ENCODE measurements at places on chromosomes 7 and 10. TPM values are rescaled to one million over a fixed set of nuclear protein-coding genes. Genes with fewer than 3 reads are reported as not detected.
A peak's percentile ranks its signal among the peaks of the same experiment; 100 is the strongest.

Gene THSD7A
- total RNA-seq = not detected

Gene CALD1
- total RNA-seq = 202 TPM

Gene CYP3A4
- 0.11 TPM for total RNA-seq

Gene WDR11
- 27.7 TPM for total RNA-seq

Gene EMX2
- total RNA-seq = not detected

Gene BLNK
- 0.13 TPM for total RNA-seq

DNA sequence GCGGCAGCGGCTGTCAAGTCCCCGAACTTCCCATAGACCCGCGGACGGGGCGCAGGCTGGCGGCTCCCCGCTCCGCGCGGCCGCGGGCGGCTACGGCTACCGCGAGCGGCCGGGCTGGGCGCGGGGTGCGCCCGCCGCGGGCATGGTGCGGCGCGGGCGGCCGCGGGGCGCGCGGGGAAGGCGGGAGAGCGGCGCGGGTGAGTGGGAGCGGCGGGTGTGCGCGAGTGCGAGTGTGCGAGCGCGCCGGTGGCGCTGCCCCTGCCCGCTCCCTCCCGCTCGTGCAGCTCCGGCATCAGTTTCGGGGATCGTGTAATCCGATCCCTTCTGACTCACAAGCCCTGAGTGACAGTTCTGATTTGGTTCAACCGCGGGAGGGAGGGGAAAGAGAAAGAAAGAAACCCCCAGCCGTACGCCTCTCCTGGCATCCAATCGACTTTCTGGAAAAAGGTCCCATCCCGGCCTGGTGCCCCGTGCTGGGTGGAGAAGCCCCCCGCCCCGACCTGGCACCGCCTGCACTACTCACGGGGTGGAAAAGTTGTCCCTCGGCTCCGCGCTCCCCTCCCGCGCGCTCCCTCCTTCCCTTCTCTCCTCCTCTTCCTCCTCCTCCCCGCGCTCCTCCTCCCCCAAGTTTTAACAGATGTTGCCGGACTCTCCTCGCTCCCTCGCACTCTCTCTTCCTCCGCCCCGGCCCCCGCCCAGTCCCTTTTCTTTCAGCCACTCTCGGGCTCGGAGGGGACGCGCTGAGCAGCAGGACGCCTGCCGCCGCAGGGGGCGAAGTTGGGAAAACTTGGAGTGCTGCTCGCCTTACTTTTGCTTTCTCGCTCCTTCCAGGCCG is at the start of gene GLI3:
Gene GLI3, minus strand, starts transcription at position 234 of the 835 bp plus-strand sequence. CDS start 13,956 bp downstream, outside the sequence.
- peak; percentile 96 for DNase-seq

DNA sequence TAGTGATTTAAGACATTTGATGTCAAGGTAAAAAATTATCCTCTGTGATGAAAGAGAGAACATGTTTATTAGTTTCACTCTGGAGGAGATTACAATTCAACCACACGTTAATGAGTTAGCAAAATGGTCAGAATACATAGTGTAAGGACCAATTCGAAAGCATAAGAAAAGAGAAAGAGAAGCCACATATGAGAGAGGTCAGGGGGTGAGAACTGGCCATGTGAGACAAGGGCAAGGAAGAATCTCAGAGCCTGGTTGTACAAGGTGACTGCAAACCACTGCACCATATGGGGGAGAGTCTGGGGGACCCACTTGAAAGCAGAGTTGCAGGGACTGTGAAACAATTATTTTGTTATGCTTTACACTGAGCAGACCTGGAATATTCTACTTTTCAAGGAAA is 27.7 kb upstream of the BET1 start:
- DNase-seq = no peak

GRCh38 chr7:148687555-148687954 is 11.1 kb upstream of the CUL1 start:
- DNase-seq = no peak

GRCh38 chr7:67045496-67045995 is 48.9 kb downstream of the TYW1 start:
- no peak for DNase-seq

- no peak for DNase-seq
Observed at GRCh38 chr7:4998244-4998643, 39.3 kb upstream of the MMD2 start.

DNA sequence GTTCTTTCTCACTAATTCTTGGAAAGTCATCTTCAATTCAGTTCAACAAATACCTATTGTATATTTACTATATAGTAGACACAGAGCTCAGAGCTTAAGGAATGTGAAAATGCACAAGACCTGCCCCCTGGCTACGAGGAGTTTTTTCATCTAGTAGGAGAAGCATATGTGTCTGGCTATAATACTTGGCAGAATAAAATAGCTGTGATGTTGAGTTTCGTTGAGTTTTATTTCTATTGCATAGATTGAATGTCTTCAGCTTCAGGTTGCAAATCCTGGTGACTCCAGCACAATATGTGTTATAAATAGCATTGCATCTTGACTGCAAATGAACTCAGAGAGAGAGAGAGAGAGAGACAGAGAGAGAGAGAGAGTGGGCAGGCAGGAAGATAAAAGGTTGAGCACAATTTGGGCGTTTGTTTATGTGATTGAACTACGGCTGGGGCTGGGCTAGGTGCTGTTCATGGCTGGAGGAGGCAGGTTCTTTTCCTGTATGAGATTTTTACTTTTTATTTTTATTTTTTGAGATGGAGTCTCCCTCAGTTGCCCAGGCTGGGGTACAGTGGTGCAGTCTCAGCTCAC is 229.6 kb downstream of the GALNT17 start:
- no peak for DNase-seq

GRCh38 chr7:93862651-93863050 is 27.9 kb downstream of the TFPI2 start:
- DNase-seq = no peak

- no peak for DNase-seq
Observed at GRCh38 chr7:17988858-17989257, 38.8 kb downstream of the PRPS1L1 start.

DNA sequence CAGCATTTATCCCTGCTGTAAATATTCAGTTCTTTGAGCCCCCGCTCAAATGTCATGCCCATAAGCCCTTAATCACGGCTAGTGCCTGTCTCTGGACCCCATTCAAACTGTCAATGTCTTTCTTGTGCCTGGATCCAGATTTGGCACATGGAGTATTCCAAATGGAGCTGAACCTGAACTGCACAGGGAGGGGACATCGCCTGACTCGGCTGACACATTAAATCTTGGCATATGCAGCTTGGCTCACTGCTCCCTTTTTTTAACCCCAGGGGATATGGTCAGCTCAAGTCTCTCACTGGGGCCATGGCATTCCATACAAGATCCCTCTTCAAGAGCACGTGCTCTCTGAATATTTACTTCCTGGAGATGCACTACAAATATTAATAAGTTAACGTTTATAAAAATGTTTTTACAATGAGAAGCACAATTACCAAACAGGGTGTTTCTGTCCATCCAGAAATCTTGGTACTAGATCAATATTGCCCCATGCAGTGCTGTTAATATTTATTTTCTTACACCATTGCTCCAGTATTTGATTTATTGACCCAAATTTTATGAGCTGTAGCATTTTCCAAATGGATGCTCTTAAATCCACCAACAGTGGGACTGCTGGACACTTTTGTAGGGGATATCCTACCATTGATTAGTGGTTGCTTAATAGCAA is 57.4 kb downstream of the FGFR2 start:
- no peak for DNase-seq

DNA sequence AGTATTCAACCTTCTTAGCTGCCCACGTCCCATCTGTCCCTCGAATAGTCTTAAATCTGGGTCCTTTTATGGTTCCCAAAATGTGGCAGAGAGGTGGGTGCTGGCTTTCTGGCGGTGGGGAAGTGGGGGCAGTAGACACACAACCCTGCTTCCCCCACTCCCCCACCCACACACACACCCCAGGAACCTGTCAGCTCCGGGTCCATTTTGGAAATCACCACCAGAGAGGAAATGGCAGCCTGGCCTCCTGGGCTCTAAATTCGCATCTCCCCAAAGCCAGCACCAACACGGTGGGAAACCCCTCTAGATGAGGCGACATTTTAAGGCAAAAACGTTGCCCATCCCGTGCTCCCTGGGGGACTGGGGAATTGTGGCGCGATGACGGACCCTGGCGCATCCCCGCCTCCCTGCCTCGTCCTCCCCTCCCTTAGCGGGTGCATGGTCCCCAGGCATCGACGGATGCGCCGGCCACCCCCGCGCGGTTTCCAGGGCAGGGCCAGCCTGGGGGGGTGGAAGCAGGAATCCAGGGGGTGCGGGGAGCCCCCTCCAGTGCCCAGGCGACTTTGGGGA is 702 bp downstream of the TMEM130 start:
- no peak for DNase-seq

- no peak for DNase-seq
Observed at GRCh38 chr10:21314906-21315644, 210.4 kb downstream of the SKIDA1 start.

GRCh38 chr7:99267481-99267840 is 5.2 kb upstream of the MYH16 start:
- peak; percentile 71 for DNase-seq

GRCh38 chr10:30011396-30011795 is 48.0 kb downstream of the JCAD start:
- DNase-seq = no peak
